A549 treated with AZD2906 at 1 μM for 4 hours (cell line): ENCODE measurements at places on chromosomes 4 and X. TPM values are rescaled to one million over a fixed set of nuclear protein-coding genes. Genes with fewer than 3 reads are reported as not detected.

Gene CT45A1
- total RNA-seq, result 0.07 TPM in 1 of 5 replicates, not detected in the others

Gene PDGFC
- 2.3 to 4.5 TPM (median 2.7 TPM) in 5 replicates for total RNA-seq

Gene MEPE
- not detected in 5 replicates for total RNA-seq

Gene ZNF630
- total RNA-seq, result 0.15 to 0.37 TPM (median 0.21 TPM) in 5 replicates

Gene TTC29
- total RNA-seq, result not detected in 5 replicates

Gene C4orf33
- total RNA-seq, result 3.5 to 5.8 TPM (median 4.0 TPM) in 5 replicates

Gene MAP7D3
- total RNA-seq, result 10.9 to 14.3 TPM (median 12.4 TPM) in 5 replicates

Gene MAGEA10
- total RNA-seq, result 0.02 to 0.07 TPM (median 0.05 TPM) in 3 of 5 replicates, not detected in the others

Gene CDKL2
- 0.53 to 0.90 TPM (median 0.82 TPM) in 5 replicates for total RNA-seq

Gene CHIC1
- 4.0 to 5.5 TPM (median 4.5 TPM) in 5 replicates for total RNA-seq

Gene SHROOM3
- total RNA-seq, result 12.1 to 16.1 TPM (median 15.0 TPM) in 5 replicates

Gene DTHD1
- total RNA-seq, result not detected in 5 replicates

Gene ESX1
- 0.05 to 0.15 TPM (median 0.09 TPM) in 3 of 5 replicates, not detected in the others for total RNA-seq

Gene DOK7
- 0.22 to 0.76 TPM (median 0.32 TPM) in 5 replicates for total RNA-seq

Gene PRRG1
- 4.3 to 6.8 TPM (median 5.5 TPM) in 5 replicates for total RNA-seq

Gene HELT
- total RNA-seq, result not detected in 5 replicates

Gene IL1RAPL1
- total RNA-seq, result not detected in 5 replicates

Gene TBX22
- total RNA-seq, result not detected in 5 replicates

Gene SULT1B1
- total RNA-seq, result 0.01 to 0.04 TPM (median 0.03 TPM) in 5 replicates

Gene BMP2K
- 10.5 to 12.1 TPM (median 11.8 TPM) in 5 replicates for total RNA-seq

Gene MAGEA11
- not detected in 5 replicates for total RNA-seq

Gene ANK2
- total RNA-seq, result 0.57 to 0.74 TPM (median 0.68 TPM) in 5 replicates

Gene CCKAR
- total RNA-seq, result not detected in 5 replicates

Gene NDP
- not detected in 5 replicates for total RNA-seq

Gene LINC00632
- total RNA-seq, result 0.94 to 1.6 TPM (median 1.2 TPM) in 5 replicates
